GM04504 (cell line): ENCODE measurements at places on chromosomes 7 and 10.

GRCh38 chr7:129779602-129780256 is 168.2 kb downstream of the NRF1 start:
- no peak for DNase-seq

GRCh38 chr10:662686-663465 is 26.6 kb downstream of the DIP2C start:
- DNase-seq: no peak

DNA sequence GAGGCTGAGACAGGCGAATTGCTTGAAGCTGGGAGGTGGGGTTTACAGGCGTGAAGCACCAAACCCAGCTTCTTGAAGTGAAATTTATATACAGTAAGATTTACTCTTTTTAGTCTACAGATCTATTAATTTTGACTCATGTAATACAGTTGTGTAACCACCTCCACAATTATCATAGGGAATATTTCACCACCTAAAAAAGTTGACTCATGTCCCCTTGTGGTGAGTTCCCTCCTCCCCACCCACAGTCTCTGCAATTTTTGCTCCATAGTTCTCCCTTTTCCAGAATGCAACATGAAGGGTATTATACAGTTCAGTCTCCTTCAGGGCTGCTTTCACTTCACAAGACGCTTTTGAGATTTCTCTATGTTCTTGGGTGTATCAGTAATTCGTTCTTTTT is 156.8 kb downstream of the FAM107B start:
- DNase-seq: no peak

GRCh38 chr7:92725161-92725925 is 111.0 kb downstream of the CDK6 start:
- DNase-seq: peak; percentile 62

DNA sequence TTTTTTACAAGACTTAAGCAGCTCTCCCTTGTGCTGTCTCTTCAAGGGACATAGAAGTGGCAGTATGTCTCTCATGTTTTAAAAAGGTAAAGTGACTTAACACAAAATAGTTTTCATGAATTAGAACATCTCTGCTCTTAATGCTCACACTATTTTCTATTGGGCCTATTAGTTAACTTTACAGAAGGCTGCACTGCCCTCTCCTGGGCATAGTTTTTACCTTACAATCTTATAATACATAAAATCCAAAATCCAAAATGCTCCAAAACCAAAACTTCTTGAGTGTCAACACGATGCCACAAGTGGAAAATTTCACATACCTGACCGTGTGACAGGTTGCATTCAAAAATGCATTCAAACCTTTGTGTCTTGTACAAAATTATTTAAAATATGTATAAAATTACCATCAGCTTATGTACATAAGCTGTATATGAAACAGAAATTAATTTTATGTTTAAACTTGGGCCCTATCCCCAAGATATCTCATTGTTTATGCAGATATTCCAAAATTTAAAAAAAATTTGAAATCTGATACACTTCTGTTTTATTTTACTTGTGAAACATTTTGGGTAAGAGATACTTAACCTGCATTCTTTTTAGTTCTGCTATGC is 25.8 kb downstream of the TES start:
- no peak for DNase-seq

- no peak for DNase-seq
Measured at GRCh38 chr7:48094861-48095293, 5.8 kb downstream of the UPP1 start.

DNA sequence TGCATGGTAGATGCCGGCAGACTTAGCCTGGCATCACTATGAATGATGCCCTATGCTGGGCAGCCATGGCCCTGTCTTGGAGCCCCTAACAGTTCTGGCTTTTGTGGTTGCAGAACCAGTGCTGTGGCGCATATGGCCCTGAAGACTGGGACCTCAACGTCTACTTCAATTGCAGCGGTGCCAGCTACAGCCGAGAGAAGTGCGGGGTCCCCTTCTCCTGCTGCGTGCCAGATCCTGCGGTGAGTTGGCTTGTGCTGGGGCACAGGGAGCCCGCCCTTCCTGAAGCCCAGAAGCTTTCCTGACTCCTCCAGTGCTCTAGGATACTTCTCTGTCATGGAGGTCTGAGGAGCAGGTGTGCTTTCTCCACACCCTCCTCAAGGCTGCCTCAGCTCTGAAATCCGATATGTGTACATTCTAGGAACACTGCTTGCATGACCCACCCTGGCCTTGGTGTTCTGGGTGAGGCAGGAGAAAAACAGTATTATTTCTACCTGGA is 25.6 kb upstream of the SH2D4B start:
- no peak for DNase-seq

GRCh38 chr7:106045586-106045985 is 66.5 kb downstream of the SYPL1 start:
- DNase-seq: no peak

- DNase-seq: no peak
Measured at GRCh38 chr10:71085689-71086438, 126.5 kb upstream of the UNC5B start.
